ENCODE measurements at places on chromosomes 2 and 18.

DNA sequence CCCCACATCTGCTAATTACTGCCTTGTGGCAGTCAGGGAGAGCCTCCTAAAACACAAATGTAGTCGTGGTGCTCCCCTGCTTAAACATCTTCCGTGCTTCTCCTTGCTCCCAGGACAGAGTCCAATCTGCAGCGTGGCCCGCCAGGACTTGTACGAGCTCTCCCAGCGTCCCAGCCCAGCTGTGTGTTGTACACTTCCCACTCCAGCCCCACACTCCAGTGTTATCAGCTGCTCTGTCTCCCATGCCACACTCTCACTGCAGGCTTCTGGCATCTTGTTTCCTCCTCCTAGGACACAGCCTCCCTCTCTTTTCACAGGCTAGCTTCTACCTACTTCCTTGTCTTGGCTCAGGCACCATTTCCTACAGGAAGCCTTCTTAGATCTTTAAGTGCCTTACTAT lies 199.4 kb downstream of the ALPK2 start:
- no peak for DNase-seq

DNA sequence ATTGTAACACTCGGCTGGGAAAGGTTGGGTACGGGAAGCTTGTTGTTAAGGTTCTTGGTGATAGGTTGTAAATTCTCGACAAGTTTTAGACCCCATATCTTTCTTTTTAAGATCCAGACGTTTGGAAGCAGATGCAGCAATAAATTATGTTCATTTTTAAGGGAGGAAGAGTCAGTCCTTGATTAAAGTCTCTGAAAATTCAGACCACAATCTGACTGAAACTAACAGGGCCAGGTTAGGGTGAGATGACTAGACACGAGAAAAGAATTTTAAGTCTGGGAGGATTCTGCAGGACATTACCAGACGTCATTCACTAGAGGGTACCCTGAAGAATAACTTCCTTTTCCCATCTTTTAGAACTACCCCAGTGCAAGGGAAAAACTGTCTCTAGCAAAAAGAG lies 16.1 kb downstream of the WIPF1 start:
- no peak for DNase-seq

DNA sequence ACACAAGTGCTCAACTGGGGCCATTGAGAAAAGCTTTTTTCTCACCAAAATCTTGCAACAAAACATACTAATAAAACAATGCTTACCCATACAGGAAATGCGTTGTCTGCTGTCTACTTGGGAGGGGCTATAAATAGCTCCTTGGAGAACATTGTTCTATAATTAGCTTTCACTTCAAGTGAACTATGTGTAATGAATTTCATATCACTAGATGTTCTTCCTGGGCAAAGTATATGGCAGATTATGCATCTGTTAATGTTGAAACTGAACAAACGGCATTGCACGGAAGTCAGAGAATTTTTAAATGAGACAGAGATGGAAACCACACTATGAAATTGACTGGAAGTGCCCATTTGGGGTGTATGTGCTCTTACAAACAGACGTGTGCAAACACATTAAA lies 6.4 kb upstream of the NPAS2 start:
- DNase-seq: no peak

- no peak for DNase-seq
Measured at GRCh38 chr18:57062844-57063243, 84.0 kb upstream of the BOD1L2 start.

- no peak for DNase-seq
Measured at GRCh38 chr2:112061299-112061698, 6.2 kb downstream of the TMEM87B start.

DNA sequence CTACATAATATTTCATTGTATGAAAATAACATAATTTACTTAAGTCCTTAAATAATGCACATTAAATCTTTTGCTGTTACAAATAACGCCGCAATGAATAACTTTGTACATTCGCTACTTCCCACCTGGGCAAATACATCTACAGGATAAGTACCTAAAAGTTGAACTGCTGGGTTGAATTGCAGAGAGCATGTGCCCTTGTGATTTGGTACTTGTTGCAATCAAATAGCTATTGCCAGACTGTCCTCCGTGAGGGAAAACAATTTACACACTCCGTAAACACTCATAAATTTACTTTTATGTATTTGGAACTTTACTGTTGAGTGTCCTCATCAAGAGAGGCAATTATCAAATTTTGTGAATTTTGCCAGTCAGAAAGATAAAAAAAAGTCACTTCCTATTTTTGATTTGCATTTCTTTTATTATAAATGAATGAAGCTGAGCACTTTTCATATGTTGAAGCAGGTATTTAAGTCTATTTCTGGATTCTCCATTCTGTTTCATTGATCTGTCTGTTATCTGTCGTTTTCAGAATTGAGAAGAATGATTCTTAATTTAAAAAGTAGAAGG lies 140.8 kb upstream of the SERTAD2 start:
- DNase-seq: no peak

- DNase-seq: no peak
Measured at GRCh38 chr2:6421888-6422287, 443.8 kb downstream of the CMPK2 start.

DNA sequence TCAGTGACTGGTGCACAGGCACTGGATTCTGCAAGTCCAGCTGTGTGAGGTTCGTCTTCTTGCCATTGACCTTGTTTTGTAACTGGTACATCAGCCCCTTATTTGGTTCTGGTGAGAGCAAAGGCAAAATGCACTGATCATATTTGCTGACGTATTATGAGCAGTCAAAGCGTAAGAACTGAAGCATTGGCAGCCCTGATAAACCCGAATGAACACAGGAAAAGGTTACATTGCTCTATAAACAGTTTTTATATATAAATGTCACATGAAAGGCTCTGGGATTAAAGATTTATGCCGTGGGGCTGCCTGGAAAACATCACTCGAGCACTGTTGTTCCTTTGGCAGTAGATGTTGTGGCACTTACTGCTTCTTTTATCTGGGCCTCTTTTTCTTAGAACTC lies 167.9 kb downstream of the IRS1 start:
- no peak for DNase-seq

DNA sequence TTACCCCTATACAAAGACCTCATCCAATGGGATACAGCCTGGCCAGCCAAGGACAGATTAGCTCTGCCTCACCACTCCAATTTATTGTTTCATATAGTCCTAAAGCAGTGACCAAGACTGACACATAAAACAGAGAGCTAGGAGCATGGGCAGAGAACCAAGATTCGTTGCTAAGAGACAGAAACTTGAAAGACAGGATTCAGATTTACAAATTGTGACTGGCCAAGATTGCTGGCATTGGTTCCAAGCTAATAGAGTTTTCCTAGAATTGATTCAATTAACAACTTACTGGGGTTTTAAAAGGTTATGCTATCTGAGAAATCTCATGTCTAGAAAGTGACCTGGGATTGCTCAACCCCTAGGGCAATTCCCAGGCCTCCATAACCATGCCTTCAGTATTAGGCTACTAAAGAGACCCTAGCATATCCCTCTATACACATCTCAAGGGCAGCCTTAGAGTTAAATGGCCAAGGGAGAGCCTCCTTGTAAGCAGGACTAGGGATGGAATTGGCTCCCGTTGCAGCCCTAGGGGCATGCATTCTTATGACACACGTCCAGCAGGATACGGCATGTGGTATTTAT lies 75.6 kb downstream of the ICOS start:
- peak; percentile 21 for DNase-seq

DNA sequence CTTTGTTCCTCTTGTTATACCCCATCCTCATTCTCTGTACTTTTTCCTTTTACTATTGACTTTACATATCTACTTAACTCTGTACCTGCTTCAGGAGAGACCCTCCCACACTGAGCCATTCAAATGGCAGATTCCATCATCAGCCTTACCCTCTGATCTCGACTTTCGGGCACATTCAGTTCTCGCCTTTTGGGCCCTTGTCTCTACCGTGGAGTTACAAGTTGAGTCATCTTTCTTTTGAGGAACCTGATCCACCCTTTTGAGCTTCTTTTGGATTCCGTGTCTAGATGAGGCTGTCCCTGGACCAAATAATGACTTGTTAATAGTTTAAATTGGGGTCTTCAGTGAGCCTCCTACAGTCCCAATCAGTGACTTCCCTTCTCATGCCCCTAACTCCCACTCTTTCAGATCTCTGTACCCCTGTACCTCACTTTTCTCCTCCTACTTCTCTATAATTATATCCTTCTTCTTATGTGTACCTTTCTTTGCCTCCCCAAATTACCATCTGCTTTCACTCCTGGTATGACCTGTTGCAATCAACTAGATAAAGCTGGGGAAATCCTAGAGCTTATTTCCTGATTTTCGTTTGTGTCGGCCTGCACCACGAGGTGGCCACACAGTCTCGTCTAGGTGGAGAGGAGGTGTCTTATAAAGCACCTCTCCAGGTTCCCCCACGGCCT lies 17.2 kb downstream of the SP110 start:
- DNase-seq: no peak

DNA sequence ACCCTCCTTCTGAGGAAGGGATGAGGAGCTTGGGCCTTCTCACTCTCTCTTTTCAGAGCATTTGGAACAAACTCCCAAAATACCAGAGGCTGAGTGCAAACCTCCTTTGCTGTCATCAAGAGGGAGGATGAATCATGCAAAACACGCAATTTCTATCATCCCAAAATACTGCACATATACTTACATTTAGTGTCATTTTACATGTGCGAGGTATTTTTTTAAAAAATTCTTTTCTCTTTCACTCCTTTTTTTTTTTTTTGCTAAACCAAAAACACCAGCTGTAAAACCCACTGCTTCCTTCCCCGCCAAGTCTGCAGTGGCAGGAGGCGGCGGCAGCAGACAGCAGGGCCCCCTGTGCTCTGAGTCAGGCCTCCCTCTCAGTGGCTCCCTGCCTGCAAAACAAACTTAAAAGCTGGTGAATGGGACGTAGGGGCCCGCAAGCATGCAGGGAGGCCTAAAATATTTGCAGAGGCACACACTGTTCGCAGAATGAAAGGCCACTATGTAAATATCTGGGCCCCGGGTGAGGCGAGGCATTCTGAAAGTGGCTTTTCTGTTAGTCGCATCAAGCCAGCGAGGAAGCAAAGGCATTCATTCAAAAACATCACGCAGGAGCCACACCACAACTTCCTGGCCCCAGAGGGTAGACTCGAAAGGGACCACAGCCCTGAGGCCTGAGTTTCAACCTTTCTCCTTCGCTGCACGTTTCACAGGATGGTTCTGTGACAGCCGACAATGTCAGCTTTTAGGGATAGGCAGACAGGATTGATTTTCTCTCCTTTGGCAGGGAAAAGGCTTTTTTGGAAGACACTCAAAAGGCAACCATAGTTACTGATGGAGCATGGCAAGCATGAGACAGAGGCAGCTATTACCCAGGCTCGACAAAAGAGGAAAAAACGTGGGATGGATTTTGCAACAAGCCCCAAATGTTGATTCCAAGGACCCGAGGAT lies 73.4 kb downstream of the ACTR2 start:
- peak; percentile 63 for DNase-seq

- DNase-seq: no peak
Measured at GRCh38 chr18:46464926-46465655, 191.9 kb downstream of the LOXHD1 start.

GRCh38 chr2:45289997-45290709 lies 280.9 kb upstream of the SIX2 start:
- no peak for DNase-seq

- no peak for DNase-seq
Measured at GRCh38 chr2:45287045-45287444, 277.8 kb upstream of the SIX2 start.

- DNase-seq: no peak
Measured at GRCh38 chr2:15275346-15275745, 285.8 kb downstream of the NBAS start.

- DNase-seq: no peak
Measured at GRCh38 chr18:13382366-13382953, 163.9 kb downstream of the LDLRAD4 start.

DNA sequence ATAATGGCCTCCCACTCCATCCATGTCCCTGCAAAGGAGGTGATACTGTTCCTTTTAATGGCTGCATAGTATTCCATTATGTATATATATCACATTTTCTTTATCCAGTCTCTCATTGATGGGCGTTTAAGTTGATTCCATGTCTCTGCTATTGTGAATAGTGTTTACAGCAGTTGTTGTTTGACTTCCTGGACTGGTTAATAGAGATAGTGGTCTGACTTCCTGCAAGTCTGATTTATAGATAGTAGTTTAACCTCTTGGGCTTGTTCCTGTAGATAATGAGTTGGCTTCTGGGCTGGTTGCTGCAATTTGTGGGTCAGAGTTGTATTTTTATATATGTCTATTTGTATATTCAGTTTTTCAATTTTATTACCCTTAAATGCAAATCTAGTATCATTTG lies 145.4 kb downstream of the ARL6IP6 start:
- no peak for DNase-seq

DNA sequence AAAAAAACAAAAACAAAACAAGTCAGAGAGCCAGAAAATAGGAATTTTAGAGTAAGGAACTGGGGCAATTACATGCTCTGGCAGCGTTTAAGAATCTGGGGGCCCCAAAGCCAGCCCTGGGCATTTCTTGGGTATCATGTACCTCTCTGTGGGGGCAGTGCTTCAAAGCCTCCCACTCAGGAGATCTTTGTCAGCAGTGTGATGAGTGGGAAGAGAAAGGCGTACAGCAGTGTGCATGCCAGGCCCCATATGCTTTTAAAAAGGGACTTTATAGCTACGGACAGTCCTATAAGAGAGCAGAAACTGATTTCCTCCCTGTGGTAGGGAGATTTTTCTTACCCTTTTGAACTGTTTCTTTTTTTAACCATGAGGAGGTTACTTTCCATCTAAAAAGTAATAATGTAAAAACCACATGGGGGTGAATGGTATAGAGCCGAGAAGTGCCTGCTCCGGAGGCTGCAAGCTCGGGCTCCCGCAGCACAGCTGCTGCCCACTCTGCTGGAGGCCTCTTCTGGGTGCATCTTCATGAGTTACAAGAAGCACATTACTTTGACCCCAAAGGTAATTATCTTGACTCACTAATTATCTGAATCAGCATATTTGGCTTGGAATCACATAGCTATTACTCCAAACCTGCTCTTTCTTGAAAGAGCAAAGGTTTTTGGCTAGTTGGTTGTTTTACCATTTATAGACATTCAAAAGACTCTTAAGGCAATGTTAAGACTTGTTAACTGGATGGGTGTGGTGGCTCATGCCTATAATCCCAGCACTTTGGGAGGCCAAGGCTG lies 46.4 kb downstream of the PROC start:
- no peak for DNase-seq

- DNase-seq: no peak
Measured at GRCh38 chr2:221347471-221347870, 224.6 kb downstream of the EPHA4 start.

DNA sequence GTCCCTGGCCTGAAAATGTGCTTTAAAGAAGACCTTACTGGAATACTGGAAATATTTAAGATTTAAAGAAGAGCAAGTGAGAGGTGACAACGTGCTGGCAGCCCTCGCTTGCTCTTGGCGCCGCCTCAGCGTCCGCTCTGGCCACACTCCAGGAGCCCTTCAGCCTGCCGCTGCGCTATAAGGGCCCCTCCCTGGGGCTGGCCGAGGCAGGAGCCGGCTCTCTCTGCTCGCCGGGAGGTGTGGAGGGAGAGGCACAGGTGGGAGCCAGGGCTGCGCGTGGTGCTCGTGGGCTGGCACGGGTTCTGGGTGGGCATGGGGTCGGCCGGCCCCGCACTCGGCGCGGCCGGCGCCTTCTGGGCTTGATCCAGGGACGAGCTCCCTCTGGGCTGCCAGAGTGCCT lies 2.9 kb upstream of the COQ10B start:
- no peak for DNase-seq

- DNase-seq: no peak
Measured at GRCh38 chr2:32614084-32614483, 13.8 kb upstream of the TTC27 start.
